ENCODE measurements at places on chromosomes 7 and 10.
A peak's percentile ranks its signal among the peaks of the same experiment; 100 is the strongest.

GRCh38 chr7:291373-292092 lies 1.6 kb downstream of the FOXL3 start:
- DNase-seq: no peak

- no peak for DNase-seq
Measured at GRCh38 chr7:29372351-29373090, 177.9 kb downstream of the CHN2 start.

DNA sequence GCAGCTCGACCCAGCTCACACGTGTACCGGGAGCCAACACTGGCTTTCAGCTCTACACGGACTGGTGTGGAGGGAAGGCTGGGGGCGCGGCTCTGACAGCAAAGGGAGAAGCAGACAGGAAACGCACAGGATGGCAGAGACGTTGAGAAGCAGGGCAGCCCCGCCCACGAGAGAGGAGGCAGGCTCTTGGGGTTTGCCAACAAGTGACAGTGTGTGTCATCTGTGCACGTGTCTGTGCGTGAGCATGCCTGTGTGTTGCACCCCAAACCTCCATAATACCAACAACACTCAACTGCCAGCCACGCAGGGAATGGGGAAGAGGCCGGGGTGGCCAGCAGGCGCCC lies 64.4 kb upstream of the PDGFA start:
- DNase-seq: peak; percentile 86

DNA sequence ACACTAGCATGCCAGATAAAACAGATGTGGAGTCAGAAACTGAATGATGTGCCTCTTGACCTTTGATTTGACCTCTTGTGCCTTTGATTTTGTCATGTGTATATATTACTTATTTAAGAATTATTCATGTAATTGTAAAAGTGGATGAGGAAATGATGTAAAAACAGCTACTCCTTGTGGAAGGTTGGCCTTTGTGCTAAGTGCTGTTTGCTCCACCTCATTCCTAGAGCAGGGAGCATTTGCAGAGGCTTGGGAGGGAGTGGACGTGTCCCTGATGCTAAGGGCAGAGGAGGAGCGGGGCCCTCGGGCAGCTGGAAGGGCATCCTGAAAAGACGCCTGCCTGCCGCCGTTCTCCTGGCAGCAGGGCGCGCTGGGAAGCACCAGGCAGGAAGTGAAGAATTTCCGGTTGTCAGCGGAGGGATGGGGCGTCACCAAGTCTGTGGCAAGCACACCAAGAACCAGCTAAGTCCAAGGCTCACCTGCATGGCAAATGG lies 197.6 kb upstream of the ZNF32 start:
- peak; percentile 8 for DNase-seq

GRCh38 chr10:93991596-93992284 lies 2.0 kb upstream of the PLCE1 start:
- DNase-seq: no peak

- no peak for DNase-seq
Measured at GRCh38 chr7:92205987-92206386, 27.0 kb upstream of the LRRD1 start.
